ENCODE measurements at places on chromosomes 16 and 17.

- DNase-seq: no peak
These were observed 60.5 kb downstream of the ADAMTS18 start for GRCh38 chr16:77374384-77374783.

DNA sequence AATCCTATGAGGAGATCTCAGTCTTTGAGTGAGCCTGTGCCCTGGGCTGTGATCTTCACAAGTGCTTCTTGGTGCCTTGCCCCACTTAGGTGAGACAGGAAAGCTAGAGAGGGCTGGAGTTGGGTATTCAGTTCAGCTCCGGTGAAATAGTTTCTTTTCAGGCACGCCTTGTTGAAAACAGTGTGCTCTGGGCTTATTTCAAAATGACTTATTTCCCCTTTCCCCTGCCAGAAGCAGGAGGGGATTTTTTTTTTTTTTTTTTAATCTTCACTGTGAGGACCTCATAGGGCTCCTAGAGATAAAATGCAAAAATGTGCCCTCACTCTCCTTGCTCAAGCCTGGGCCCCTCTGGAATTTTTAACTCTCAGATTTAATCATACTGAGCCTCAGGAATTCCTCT lies 27.2 kb downstream of the MOSMO start:
- no peak for DNase-seq

DNA sequence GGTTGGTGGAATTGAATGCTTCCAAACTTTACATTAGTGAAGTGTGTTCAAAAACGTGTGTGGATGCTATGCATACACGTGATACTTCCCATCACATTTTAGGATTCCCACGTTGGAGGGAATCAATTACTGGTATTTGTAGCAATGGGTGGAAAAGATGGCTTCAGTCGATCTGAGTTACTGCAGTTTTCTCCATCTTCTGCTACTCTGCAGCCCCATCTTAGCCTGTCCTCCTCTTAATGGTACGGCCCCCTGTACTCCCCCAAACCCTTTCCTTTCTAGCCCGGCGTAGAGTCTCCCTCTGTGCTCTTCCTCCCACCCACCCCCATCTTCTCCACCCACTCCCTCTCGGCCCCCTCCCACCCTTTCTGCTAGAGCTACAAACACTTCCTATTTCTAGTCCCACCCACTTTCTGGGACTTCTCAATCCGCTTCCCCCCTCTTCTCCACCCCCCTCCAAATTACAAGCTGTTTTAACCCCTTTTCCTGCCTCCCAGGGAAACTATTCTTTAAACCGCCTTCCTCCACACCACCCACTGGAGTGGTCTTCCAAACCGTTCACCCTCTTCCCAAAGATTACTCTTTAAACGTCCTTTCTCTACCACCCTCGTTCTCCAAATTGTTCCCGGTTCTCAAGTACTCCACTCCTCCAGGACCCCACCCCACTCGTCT lies 1.1 kb downstream of the CHTF8 start:
- DNase-seq: no peak

GRCh38 chr16:80982646-80983045 lies 24.0 kb downstream of the CMC2 start:
- no peak for DNase-seq

DNA sequence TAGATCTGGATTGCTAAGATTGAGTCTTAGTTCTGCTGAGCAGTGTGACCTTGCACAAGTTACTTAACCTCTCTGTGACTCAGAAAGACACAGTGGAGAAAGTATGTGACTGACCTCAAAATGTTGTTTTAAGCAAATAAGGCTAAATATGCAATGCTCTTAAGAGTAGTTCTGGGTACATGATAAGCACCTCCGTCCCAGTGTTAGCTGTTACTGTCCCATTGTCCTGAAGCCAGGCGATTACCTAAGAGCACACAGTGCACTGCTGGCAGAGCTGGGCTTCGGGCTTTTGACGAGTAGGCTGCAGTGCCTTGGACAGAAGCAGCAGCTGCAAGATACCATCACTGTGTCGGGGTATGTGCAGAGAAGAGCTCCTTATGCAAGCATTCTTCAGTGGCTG lies 32.7 kb upstream of the FOXF1 start:
- no peak for DNase-seq

- no peak for DNase-seq
These were observed 40.3 kb downstream of the NDE1 start for GRCh38 chr16:15690296-15690695.

GRCh38 chr17:47279062-47279801 lies 25.6 kb downstream of the ITGB3 start:
- no peak for DNase-seq

DNA sequence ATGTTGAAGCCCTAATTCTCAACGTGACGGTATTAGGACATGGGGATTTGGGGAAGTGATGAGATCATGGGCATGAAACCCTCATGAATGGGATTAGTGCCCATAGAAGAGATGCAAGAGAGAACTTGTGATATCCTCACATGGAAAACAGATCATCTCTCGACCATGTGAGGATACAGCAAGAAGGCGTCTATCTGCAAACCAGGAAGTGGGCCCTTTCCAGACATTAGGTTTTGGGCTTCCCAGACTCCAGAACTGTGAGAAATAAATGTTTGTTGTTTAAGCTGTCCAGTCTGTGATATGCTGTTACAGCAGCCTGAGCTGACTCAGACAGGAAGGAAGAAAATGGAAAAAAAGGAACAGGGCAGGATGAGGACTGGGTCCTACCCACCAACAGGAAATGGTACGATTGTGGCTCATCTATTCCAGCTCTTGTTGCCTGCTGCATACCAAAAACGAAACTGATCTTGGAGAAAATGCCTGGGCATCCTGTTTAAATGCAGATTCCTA lies 21.9 kb upstream of the SSTR2 start:
- DNase-seq: no peak

Measured in posterior cingulate gyrus (tissue), 11 donors.